Pons (tissue), 1 donor: ENCODE measurements at places on chromosomes 2 and 18.

DNA sequence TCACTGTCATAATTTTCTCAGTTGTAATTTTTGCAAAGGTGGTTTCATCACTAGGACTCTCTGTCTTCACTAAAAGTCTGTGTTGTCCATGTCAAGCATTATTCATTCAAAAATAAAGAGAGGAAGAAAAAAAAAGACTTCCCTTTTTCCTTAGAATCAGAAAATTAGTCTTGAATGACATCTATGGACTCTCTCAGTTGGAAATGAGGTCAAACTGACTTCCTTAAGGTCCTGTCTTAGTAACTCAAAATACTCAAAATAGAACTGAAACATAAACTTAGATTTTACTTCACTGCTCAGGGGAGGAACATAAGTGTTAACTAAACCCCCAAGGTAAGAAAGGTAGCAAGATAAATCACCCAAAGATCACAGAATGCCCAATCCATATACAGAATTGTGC lies 2.2 kb upstream of the ZNF407 start:
- no peak for DNase-seq

- DNase-seq = no peak
Measured at GRCh38 chr18:47342566-47342965, 91.1 kb upstream of the SKOR2 start.

DNA sequence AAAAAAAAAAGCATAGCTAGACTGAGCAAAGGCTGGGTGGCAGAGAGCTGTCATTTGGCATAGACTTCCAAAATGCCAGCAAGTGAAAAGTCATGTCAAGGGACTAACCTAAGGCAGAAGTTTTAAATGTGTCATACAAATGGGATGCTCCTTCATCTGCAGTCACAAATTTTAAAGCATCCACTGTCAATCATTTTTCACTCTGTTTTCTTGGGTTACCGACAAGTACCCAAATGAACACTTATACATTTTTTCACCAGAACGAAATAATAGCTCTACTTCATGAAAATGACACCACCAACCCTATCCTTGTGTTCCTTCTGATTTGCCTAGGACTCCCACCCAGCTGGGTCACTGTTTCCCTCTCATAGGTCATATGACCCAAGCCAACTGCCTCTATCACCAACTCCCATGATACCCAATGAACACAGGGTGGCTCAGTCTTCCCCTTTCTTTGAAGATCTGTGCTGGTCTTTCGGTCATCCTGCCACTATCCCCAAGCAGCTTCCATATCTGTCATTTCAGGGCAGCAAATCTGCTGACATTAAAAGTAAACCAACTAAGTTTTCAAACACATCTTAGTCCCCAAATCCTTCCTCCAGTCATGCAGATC lies 21.5 kb downstream of the KLF7 start:
- DNase-seq = no peak

DNA sequence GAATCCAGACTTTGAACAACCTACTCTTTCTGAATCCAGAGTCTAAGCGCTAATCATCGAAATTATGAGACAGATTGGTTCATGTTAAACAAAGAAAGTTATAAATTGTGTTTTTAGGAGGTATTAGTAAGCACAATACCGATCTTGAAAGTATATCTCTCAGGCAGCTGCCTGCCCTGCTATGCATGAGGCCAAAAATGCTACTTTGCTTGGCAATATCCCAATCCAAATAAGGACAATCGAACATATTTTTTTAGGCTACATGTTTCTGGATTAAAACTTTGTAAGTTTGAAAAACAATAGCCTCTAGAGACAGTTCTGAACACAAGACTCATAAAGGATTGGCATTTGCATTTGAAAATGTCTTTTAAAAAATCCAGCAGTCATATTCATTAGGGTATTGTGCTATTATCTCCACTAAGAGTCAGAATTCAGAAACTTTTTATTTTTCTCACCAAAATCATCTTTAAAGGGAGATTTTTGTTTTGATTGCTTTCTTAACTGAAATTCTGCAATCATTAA lies 167.1 kb downstream of the PDE1A start:
- no peak for DNase-seq

DNA sequence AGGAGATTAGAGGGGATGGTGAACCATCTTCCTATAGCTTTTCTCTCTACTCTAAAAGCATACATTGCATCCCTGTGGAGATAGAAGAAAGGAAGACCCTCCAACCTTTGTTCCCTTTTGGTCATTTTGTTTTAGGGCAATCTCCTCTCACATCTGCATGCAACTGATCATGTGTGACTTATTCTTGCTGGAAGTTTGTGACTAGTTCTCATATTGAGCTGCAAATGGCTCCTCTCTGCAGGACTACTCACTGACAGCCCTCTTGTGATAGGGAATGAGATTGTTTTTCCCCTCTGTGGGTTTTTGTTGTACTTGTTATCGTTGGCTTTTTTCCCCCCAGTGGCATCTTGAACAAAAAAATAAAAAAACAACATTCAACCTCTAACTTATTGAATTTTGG lies 416.0 kb upstream of the CNTNAP5 start:
- no peak for DNase-seq

GRCh38 chr18:9796935-9797549 lies 88.7 kb upstream of the TXNDC2 start:
- peak; percentile 92 for DNase-seq

GRCh38 chr18:63749489-63749888 lies 25.7 kb upstream of the SERPINB7 start:
- no peak for DNase-seq
